ENCODE measurements at places on chromosomes 4 and X.

DNA sequence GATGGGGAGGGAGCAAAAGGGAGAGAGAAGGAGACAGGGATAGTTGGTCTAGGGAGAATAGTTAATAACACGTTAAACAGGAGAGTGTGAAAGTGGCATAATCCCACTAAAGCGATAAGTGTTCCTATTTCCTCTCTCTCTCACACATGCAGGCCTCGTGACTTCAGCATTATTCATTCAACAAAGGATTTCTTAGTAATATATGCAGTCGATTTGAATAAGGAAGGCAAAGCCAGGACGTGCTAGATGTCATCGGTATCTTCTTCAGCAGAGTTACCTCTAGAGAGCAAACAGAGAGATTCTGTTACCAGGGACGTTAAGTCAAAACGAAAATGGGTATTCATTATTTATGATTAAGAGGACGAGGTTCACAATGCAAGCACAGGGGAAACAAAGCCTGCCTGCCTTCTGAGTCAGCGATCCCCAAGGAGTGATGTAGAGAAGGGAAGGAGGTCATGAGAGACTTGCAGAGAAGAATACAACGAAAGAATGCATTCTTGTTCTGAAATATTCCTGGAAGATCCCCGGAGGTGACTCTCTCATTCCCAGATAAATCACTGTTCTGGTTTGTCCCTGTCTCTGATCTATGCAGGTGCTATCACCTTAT, 1048.4 kb downstream of the NLGN4X start:
- no peak for DNase-seq

GRCh38 chrX:107507093-107507743, 57.8 kb downstream of the FRMPD3 start:
- DNase-seq = no peak

DNA sequence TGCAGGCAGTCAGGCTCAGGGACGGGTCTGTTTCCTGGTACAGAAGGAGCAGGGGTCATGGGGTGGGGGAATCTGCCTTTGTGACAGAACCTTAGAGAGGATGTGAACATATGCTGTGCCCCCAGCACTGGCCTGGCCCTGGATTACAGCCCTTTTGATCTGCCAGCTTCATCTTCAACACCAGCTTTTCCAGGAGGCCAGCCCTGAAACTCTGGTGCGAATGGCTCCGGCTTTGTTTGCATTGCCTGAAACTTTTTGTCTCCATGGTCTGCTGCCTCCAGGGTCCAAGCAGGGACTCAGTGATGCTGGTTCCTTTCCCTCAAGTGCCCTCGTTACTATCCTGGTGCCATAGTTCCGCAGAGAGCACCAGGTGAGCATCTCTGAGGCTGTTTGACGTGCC, 2.1 kb downstream of the CNGA2 start:
- DNase-seq = no peak

DNA sequence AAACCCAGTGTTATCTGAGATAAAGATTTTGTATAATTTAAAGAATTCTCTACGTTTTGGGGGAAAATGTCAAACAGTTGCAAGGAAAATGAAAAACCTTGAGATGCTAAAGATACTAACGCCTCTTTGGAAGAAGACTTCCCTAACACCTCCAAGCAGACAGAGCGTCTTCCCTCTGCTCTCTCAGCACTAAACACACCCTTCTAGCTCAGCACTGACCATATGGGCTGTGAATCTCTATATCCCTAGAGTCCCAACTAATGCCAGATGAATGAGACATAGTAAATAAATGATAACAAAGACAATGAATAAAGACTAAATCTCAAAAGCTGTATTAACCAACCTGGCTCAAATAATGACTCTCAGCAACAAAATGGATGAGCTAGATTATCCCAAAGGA, 13.3 kb downstream of the FUNDC1 start:
- DNase-seq = no peak

DNA sequence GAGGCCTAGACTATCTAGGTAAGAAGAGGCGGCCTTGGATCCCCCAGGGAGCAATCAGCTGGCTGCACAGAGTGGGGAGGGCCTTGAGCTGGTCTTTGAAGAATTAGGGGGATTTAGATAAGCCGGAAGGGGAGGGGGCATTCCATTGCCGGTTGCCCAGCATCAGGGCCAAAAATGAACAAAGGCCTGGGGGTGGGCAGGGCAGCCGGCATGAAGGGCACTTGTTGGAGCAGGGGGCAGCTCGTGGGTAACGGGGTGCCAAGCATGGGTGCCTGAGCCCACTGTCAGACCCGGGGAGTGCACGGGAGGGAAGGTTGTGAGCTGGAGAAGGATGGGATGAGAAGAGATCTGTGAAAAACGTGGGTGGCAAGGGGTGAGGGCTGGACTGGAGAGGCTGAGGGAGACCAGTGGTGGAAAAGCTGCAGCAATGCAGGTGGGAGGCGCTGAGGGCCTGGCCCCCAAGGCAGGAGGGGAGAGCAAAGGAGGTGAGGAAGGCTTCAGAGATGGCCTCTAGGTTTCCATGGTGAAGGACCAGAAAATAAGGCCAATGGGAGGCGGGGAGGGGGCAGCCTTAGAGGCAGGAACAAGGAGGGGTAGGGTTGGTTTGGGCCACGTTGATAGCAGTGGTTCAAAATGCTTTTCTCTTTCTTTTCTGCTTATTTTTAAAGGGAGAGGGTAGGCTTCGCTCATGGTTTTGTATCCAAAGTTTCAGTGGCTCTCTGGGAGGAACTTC, 8.6 kb downstream of the KLF3 start:
- no peak for DNase-seq

DNA sequence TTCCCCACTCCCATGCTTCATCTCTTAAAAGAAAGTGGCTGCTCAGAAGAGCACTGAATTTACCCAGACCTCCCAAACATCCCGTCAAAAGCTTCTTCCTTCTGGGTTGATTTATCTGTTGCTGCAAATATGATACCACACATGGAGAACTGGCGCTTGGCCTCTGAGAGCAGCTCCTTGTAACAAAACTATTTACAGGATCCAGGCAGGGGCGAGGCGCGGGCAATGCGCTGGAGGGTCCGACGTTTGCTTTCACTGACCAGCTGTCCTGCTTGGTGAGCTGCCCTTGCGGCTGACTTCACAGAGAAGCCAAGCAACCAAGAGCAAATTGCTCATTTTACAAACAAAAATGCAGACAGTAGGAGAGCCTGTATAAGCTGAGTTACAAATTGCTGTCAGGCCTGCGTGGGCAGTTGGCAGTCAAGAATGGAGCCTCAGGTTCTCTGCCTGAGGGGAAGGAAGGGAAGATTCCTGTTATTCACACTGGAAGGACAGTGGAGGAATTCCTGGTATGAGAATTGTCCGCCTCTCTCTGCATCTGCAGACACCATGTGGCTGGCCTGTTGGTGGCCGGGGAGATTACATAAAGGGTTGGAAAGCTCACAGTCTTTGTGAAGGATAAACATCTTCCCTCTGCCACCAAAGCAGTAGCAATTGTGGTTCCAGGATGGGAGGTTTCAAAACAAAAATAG, 192.2 kb upstream of the LEF1 start:
- peak; percentile 67 for DNase-seq

DNA sequence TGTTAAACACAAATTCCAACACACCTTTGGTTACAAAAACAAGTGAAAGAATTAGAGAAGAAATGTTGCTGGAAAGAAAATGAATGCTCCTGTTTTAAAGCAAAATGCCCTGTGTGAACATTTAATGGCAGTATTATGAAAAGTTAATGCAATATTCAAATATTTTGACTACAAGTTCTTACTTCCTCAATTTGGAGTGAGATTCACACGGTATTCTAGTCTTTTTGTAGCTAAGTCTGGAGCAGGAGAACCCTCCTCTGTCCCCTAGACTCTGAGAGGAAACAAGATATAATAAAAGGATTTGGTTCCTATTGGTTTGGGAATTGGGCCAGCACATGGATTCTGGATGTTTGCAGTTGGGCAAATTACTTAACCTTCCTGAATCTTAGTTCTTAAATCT, 12.7 kb downstream of the MAD2L1 start:
- no peak for DNase-seq

- no peak for DNase-seq
Measured at GRCh38 chr4:47155919-47156318, 124.6 kb downstream of the GABRB1 start.

DNA sequence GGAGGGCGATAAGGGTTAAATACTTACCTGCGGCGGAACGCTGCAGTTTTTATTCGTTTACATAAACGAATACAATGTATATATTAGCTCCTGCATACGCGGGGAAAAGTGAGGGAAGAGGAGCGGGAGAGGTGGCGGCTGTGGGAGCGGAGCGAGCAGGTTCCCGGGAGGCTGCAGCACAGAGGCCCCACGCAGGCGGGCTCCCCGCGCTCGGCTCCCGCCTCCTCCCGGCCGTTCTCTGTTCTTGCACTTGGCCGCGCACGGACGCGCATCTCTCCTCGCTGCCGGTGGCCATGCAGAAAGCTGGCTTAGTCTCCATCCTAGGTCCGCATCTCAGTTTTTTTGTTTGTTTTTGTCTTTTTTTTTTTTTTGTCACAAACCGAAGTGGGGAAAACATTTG, 340.4 kb upstream of the FAT1 start:
- DNase-seq = no peak

GRCh38 chr4:113050371-113050755, 910 bp downstream of the ANK2 start:
- DNase-seq = no peak

- DNase-seq = no peak
Measured at GRCh38 chr4:26263165-26263564, 57.6 kb upstream of the RBPJ start.

DNA sequence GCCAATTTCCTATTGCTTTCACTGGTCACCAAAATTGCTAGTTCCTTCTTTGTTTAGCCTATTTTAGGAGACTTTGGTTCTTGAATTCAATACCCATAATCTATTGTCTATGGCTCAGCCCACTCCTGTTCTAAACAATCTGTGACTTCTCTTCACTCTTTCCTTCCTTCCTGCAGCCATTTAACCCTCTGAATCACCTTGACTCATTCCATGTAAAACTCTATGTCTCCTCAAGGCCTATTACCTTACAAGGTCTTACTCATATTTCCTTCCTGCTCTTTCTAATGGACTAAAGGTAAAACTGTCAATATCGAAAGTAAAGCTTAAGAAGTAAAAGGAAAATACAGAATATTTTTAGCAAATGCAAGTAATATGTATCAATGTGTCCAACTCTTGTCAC, 301.6 kb downstream of the ARHGAP24 start:
- peak; percentile 71 for DNase-seq

DNA sequence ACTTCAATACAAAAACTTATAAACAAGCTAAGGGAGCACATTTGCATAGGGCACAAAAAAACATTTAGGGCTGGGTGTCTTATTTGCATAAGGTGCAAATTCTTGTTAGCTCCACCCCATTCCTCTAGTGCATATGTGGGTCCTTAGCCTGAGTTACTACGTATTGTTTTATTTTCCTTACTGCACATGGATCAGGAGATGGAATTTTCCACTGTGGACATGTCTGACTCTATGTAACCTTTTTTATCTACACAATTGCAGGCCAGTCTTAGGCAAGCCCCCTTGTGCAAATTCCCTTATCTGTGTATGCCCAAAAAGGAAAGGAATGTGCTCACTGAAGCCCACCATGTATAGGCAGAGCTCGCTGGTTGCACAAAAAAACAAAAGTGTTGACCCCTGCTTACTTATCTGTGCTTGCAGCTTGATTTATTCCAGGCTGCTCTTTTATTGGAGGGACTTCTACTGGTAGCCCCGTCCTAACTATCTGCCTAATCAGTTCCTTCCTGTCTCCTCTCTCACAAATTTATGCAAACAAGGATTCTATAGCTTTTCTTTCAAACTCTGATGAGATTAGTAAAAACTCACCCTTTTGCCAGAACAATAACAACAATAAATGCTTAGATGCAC, 359.0 kb upstream of the MAGEB16 start:
- DNase-seq = no peak

GRCh38 chrX:148872161-148872535, 371.7 kb downstream of the AFF2 start:
- DNase-seq = no peak

- DNase-seq = no peak
Measured at GRCh38 chrX:19740744-19741143, 146.7 kb downstream of the SH3KBP1 start.

GRCh38 chr4:188732131-188732530, 592.9 kb downstream of the TRIML1 start:
- DNase-seq = no peak

GRCh38 chr4:37615059-37615719, 71.0 kb downstream of the RELL1 start:
- no peak for DNase-seq

- no peak for DNase-seq
Measured at GRCh38 chr4:8009097-8009496, 69.4 kb upstream of the AFAP1 start.

DNA sequence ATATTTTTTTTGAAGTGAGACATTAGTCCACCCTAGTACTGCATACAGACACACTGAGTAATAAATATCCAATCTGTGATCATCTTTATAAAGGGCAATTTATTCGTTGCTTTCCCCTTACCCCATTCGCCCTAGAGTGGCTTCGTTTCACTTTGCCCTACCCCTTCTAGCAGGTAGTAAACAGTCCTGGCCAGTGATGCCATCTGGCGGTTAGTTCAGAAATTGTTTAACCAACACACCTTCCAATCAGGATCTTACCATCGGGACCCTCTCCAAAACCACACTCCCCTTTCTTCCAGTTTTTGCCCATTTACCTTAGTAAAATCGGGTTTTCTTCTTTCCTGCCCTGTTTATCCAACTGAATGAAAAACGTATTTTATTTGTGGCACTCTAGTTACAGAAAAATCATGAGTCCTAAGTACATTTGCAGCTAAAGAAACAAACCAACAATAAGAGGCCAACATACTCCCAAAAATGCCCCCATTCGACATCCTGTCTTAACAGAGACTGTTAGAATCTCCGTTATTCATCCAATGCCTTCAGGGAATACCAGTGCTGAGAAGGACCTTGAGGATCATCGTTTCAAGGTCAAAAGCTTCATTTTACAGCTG, 2.2 kb downstream of the PPA2 start:
- peak; percentile 74 for DNase-seq

- peak; percentile 50 for DNase-seq
Measured at GRCh38 chr4:38563707-38564495, 100.1 kb upstream of the KLF3 start.

- no peak for DNase-seq
Measured at GRCh38 chr4:159689526-159689925, 586.6 kb downstream of the RAPGEF2 start.

DNA sequence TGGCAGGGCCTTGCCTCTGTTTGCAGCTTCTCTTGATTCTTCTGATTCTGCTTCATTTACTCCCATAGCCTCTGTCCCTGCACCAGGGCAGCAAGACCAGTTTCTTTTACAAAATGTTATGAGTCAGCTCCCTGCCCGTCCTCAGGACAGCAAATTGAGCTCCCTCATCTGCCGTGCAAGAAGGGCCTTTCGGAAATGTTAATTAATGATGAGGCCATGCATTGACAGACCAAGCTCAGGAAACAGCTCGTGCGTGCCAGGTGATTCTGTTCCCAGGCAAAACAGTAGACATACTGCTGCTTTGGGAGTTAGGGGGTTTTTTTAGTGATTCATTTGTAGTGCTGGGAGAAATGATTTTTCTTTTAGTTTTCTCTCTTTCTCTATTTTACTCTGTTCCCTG, 231.7 kb downstream of the FBXW7 start:
- DNase-seq = no peak

Data from iris pigment epithelial cell (primary cell).